ENCODE measurements at places on chromosomes 5 and 9. TPM values are rescaled to one million over a fixed set of nuclear protein-coding genes. Genes with fewer than 3 reads are reported as not detected.

GRCh38 chr5:96528826-96529474, 95.9 kb upstream of the PCSK1 start:
- no peaks in the 10 kb centered on the region for H3K4me1 ChIP-seq
- DNase-seq = no peak
- H3K4me3 ChIP-seq = no peak overlapping the region
- no peak overlapping the region for H3K27ac ChIP-seq
- no peaks in the 10 kb centered on the region for H3K27me3 ChIP-seq

DNA sequence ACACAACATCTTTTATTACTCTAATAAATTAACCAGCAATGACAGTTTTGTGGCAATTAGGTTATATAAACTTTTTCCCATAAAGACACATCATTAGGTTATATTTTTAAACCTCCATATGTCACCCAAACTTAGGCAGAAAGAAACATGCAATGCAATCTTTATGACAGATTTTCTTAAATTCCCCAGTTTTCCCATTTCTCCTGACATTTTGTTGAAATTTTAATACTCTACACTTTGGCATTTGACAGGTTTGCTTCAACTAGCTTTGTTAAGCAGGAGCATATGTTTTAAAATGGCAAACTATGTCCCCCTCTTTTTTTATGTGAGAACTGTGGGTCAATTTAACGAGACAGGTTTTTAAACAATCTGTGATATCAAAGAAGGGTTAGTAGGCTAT, 155.5 kb downstream of the GABRB2 start:
- no peaks in the 10 kb centered on the region for H3K4me1 ChIP-seq
- DNase-seq = no peak
- no peak overlapping the region for H3K4me3 ChIP-seq
- no peak overlapping the region for H3K27ac ChIP-seq

DNA sequence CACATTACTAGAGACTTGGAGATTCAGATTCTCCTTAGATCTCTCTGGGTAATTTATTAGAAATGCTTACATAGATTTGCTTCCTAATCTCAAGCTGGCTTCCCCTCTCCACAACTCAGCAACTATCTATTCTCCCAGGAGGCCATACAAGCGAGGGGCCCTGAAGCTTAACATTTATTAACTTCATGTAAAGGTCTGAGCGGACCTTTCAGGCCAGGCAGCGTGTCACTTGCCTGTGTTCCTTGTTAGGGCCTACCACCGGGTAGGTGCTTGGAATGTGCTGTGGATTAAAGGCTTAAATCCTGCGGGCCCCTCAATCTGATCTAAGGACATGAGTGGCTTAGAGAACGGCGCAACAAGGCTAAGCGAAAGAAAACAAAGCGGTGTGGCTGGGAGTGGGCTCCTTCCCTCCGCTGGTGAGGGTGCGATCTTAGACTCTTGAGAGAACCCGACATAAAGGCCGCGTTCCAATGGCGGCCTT, 712 bp upstream of the HSPA4 start:
- no peaks in the 10 kb centered on the region for H3K36me3 ChIP-seq
- no peak for DNase-seq
- H3K27me3 ChIP-seq = no peaks in the 10 kb centered on the region
- peak overlapping the region; percentile 74 for H3K4me3 ChIP-seq

- no peaks in the 10 kb centered on the region for H3K36me3 ChIP-seq
- H3K27ac ChIP-seq = no peak overlapping the region
- no peaks in the 10 kb centered on the region for H3K27me3 ChIP-seq
- peaks cover 18% of the 10 kb centered on the region for H3K4me1 ChIP-seq
- no peak for DNase-seq
Measured at GRCh38 chr5:148471379-148471778, 87.6 kb downstream of the FBXO38 start.

GRCh38 chr9:87515006-87515405, 17.3 kb downstream of the DAPK1 start:
- H3K27me3 ChIP-seq = no peaks in the 10 kb centered on the region
- no peak overlapping the region for H3K4me3 ChIP-seq
- DNase-seq = no peak

- DNase-seq = no peak
- H3K27ac ChIP-seq = peak overlapping the region; percentile 46
- H3K4me1 ChIP-seq = peaks cover 20% of the 10 kb centered on the region
- no peaks in the 10 kb centered on the region for H3K36me3 ChIP-seq
- H3K27me3 ChIP-seq = no peaks in the 10 kb centered on the region
Measured at GRCh38 chr9:98995059-98995671, 51.5 kb downstream of the COL15A1 start.

DNA sequence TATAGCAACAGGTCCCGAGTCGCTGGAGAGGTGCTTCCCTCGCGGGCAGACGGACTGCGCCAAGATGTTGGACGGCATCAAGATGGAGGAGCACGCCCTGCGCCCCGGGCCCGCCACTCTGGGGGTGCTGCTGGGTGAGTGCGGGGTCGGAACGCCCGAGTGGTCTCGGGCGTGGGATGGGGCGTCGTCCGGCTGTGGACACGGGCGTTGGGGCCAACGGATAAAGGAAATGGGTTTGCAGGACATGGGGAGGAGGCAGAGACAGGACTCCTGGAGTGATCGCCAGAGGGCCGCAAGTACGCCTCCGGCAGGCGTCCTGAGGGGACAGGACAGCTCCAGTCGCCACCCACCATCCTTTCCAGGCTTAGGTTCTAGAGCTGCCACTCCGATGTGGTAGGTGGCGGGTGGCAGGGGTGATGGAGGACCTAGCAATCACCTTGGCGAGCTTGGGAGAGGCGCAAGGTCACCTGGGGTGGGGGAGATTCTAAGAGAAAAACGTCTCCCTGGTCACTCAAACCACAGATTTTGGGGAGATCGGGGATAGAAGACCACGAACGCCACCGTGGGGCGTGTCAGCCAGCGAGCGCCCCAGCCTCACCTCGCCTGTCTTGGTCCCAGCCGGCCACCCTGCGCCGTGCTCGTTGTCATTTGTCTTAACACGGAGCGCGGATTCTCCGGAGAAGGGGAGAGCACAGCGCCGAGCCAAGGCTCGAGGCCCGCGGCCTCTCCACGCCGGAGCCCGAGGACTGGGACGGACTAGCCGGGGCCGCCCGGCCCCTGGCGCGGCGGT, 922 bp downstream of the LMX1B start:
- no peak overlapping the region for H3K4me3 ChIP-seq
- DNase-seq = no peak
- no peak overlapping the region for H3K27ac ChIP-seq
- no peaks in the 10 kb centered on the region for H3K4me1 ChIP-seq
- peaks cover 28% of the 10 kb centered on the region for H3K27me3 ChIP-seq

GRCh38 chr9:90420768-90421513, 221.7 kb downstream of the DIRAS2 start:
- H3K27me3 ChIP-seq = no peaks in the 10 kb centered on the region
- no peaks in the 10 kb centered on the region for H3K4me1 ChIP-seq
- DNase-seq = peak; percentile 71
- no peak overlapping the region for H3K4me3 ChIP-seq
- H3K27ac ChIP-seq = no peak overlapping the region
- H3K36me3 ChIP-seq = no peaks in the 10 kb centered on the region

Gene FNIP1
- 8.4 TPM for polyA plus RNA-seq

Gene GABBR2
- polyA plus RNA-seq = 1.8 TPM

Gene TAF11L5
- polyA plus RNA-seq = not detected
